ENCODE measurements at places on chromosomes 13 and 19. TPM values are rescaled to one million over a fixed set of nuclear protein-coding genes. Genes with fewer than 3 reads are reported as not detected.
A peak's percentile ranks its signal among the peaks of the same experiment; 100 is the strongest.

Gene ATP4A
- not detected for total RNA-seq

Gene PTGER1
- total RNA-seq: not detected

Gene DPF1
- total RNA-seq: not detected

Gene ZNF331
- 58.3 TPM for total RNA-seq

Gene GPR12
- not detected for total RNA-seq

Gene CILP2
- 0.09 TPM for total RNA-seq

Gene ONECUT3
- total RNA-seq: not detected

Gene NPAS1
- total RNA-seq: 0.64 TPM

Gene C5AR1
- 4.6 TPM for total RNA-seq

Gene FPR1
- total RNA-seq: not detected

Gene RHPN2
- total RNA-seq: 0.14 TPM

Gene GNG7
- total RNA-seq: 4.2 TPM

Gene DZIP1
- not detected for total RNA-seq

Gene DCLK1
- total RNA-seq: not detected

Gene DKKL1
- total RNA-seq: not detected

DNA sequence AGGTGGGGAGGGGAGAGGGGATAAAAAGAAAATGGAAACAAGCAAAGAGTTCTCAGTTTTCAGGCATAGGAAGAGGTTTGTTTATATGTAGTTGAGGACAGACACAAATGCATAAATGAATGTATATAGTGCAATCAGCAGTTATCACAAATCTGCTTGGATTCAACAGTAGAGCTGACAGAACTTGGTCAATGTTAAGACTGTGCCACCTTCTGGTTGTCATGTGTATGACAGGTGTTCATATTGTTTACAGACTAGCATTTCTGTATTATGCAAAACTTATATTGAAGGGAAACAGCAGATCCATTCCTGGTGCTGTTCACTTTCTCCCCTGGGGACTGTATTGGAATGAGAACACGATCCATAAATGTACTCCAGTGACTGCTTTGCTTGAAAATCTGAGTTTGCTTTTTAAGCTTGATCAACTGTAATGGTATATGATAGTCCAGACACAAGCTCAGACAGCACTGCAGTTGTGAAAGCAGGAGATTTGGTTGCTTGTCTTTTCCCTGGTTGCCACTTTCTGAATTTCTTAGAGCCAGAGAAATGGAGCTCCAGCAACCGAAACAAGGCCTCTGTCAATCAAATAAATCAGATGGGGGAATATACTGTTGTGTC is 319.5 kb upstream of the OBI1 start:
- no peak overlapping the region for H3K4me3 ChIP-seq
- H3K27ac ChIP-seq: no peak overlapping the region
- DNase-seq: no peak
- no peaks in the 10 kb centered on the region for H3K36me3 ChIP-seq

- peak overlapping the region; percentile 59 for H3K27ac ChIP-seq
- H3K4me1 ChIP-seq: peaks cover 35% of the 10 kb centered on the region
- no peak overlapping the region for H3K4me3 ChIP-seq
- no peak for DNase-seq
- no peaks in the 10 kb centered on the region for H3K36me3 ChIP-seq
These were observed 16.9 kb upstream of the BTBD2 start for GRCh38 chr19:2032296-2032941.

DNA sequence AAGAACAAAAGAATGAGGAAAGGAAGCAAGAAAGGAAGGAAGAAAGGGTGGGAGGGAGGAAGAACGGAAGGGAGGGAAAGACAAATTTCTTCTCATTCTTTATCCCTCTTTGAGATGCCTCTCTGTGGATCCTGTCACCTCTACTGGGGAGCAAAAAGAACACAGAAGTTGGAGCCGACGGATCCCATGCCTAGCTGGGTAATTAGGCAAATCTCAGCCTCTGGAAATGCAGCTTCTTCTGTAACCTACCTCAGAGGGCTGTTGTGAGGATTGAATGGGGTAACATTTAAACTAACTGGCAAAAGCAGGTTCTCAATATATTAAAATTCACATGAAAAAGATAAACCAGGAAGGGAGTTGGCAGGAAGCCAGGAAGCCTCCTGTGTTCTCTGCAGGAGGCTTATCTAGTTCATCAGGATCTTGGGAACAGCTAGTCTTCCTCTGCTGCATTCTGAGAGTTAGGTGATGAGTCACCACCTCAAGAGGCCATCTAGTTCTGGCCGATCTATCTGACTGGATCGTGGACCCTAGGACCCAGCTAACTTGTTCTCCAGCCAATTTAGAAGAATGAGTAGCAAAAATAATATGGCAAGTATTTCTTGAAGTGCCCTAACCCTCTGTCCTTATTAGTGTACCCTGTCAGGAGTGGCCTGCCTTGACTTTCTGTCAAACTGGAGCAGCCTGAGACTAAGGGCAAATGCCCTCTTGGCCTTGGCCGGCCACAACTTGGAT is 15.2 kb upstream of the CPB2 start:
- no peak overlapping the region for H3K4me3 ChIP-seq
- H3K4me1 ChIP-seq: peaks cover 22% of the 10 kb centered on the region
- DNase-seq: no peak
- no peak overlapping the region for H3K27ac ChIP-seq

DNA sequence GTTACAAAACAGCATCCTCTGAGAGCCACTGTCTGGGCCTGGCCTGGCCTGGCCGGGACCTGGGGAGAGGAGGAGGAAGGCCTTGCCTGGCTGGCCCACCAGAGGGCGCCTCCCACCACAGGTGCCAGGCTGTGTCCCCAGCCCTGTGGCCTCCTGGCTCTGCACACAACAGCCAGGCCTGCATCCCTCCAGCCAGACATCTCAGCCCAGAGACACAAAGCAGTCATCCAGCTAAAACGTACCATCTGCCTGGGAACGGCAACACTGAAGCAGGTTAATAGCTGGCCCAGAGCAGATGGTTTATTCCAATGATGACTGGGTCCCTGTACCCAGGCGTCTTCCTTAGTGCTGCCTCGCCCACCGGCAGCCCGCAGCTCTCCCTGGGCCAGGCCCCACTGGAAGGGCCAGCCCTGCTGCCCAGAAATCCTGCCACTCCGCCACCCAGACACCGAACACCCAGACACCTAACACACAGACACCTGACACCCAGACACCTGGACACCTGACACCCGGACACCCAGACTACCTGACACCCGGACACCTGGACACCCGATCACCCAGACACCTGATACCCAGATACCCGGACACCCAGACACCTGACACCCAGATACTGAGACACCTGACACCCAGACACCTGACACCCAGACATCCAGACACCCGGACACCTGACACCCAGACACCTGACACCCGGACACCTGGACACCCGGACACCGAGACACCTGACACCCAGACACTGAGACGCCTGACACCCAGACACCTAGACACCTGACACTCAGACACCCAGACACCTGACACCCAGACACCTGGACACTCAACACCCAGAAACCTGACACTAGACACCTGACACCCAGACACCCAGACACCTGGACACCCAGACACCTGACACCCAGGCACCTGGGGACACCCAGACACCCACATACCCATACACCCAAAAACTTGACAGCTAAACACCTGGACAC is 20.1 kb downstream of the C19orf12 start:
- H3K4me1 ChIP-seq: peaks cover 12% of the 10 kb centered on the region
- no peak overlapping the region for H3K4me3 ChIP-seq
- H3K27me3 ChIP-seq: no peaks in the 10 kb centered on the region
- H3K36me3 ChIP-seq: no peaks in the 10 kb centered on the region

DNA sequence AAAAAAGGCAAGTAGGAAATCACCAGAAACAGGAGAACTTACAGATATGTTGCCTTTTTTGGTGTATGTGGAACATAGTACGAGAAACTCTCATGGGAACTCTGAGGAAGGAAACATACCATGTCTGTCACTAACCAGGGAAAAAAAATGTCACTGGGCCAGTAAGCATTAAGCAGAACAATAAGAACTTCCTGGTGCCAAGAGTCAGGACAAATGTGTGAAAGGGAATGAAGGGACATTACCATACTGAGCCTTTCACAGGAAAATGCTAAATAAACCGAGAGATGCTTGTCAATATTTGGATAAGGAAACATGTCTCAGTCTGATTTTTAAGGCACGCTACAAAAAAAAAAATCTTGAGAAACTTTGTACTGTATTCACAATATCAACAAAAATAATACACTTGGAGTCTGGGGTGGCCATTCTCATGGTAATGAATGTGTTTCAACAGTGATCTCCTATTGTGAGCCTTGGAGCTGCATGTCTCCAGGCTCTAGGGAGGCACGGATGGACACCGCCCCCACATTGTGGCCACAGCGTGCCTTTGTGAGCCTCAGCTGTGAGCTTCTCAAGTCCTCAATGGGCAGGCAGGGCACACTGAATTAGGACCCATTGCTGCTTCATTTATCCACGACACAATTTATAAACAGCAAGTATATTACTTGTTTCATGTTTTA is 113.0 kb upstream of the ARGLU1 start:
- no peaks in the 10 kb centered on the region for H3K4me1 ChIP-seq
- H3K4me3 ChIP-seq: no peak overlapping the region
- H3K36me3 ChIP-seq: no peaks in the 10 kb centered on the region
- H3K27ac ChIP-seq: no peak overlapping the region

DNA sequence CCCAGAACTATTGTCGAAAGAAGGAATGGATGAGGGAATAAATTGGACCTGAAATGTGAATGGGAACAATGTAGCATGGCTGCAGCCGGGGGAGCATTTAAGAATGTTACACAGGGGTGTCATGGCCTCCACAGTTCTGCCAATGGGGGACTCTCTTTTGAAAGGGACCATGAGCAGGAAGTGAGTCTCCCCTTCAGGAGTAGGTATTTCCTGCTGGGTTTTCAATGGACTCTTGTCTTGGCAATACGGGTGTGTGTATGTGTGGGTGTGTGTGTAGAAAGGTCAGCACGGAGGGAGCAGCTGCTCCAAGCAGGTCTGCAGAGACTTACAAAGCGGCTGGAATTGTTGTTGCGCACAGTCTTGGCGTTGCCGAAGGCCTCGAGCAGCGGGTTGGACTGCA is 24.4 kb downstream of the MYO1F start:
- no peak for DNase-seq
- no peaks in the 10 kb centered on the region for H3K27me3 ChIP-seq
- H3K27ac ChIP-seq: no peak overlapping the region
- peaks cover 7% of the 10 kb centered on the region for H3K4me1 ChIP-seq
- H3K36me3 ChIP-seq: peaks cover 38% of the 10 kb centered on the region

DNA sequence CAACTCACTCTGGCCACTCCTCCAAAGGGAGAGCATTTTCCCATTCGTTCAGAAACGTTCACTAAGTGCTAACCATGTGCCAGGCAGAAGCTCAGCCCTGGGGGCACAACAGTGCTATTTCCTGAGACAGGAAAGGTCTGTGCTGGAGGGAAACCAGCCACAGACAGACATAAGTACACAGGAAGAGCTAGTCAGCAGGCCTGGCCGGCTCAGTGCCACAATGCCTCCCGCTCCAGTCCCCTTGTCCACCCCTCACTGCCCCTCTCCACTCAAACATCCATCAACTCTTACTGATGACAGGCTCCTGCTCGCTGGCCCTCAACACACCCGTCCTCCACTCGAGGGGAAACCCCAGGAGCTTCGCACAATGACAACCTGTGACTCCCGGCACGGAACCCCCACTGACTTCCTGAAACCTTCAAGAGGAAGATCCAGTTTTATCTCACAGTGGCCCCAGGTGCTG is 11.3 kb upstream of the PLA2G4C start:
- H3K4me1 ChIP-seq: no peaks in the 10 kb centered on the region
- no peak overlapping the region for H3K4me3 ChIP-seq
- peaks cover 11% of the 10 kb centered on the region for H3K36me3 ChIP-seq

DNA sequence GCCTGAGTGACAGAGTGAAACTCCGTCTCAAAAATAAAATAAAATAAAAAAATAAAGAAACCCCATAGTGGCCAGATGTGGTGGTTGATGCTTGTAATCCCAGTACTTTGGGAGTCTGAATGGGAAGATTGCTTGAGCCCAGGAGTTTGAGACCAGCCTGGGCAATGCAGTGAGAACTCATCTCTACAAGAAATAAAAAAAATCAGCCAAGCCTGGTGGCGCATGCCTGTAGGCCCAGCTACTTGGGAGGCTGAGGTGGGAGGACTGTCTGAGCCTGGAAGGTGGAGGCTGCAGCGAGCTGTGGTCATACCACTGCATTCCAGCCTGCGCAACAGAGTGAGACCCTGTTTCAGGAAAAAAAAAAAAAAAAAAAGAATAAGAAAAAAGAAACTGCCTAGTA is 53.8 kb downstream of the ZNF627 start:
- DNase-seq: no peak
- H3K36me3 ChIP-seq: no peaks in the 10 kb centered on the region
- H3K27ac ChIP-seq: no peak overlapping the region
- no peak overlapping the region for H3K4me3 ChIP-seq

GRCh38 chr19:6516659-6517291 is 14.1 kb upstream of the TNFSF9 start:
- H3K4me3 ChIP-seq: peak overlapping the region; percentile 30
- H3K4me1 ChIP-seq: peaks cover 27% of the 10 kb centered on the region
- no peaks in the 10 kb centered on the region for H3K27me3 ChIP-seq
- H3K36me3 ChIP-seq: no peaks in the 10 kb centered on the region
- DNase-seq: peak; percentile 85

- peak; percentile 40 for DNase-seq
- H3K4me3 ChIP-seq: no peak overlapping the region
- no peaks in the 10 kb centered on the region for H3K27me3 ChIP-seq
- no peak overlapping the region for H3K27ac ChIP-seq
- no peaks in the 10 kb centered on the region for H3K36me3 ChIP-seq
These were observed 61.8 kb downstream of the AKAP11 start for GRCh38 chr13:42333613-42334328.

GRCh38 chr13:77353995-77354394 is 27.1 kb upstream of the MYCBP2 start:
- no peaks in the 10 kb centered on the region for H3K27me3 ChIP-seq
- no peak for DNase-seq
- peaks cover 11% of the 10 kb centered on the region for H3K4me1 ChIP-seq
- H3K27ac ChIP-seq: no peak overlapping the region

DNA sequence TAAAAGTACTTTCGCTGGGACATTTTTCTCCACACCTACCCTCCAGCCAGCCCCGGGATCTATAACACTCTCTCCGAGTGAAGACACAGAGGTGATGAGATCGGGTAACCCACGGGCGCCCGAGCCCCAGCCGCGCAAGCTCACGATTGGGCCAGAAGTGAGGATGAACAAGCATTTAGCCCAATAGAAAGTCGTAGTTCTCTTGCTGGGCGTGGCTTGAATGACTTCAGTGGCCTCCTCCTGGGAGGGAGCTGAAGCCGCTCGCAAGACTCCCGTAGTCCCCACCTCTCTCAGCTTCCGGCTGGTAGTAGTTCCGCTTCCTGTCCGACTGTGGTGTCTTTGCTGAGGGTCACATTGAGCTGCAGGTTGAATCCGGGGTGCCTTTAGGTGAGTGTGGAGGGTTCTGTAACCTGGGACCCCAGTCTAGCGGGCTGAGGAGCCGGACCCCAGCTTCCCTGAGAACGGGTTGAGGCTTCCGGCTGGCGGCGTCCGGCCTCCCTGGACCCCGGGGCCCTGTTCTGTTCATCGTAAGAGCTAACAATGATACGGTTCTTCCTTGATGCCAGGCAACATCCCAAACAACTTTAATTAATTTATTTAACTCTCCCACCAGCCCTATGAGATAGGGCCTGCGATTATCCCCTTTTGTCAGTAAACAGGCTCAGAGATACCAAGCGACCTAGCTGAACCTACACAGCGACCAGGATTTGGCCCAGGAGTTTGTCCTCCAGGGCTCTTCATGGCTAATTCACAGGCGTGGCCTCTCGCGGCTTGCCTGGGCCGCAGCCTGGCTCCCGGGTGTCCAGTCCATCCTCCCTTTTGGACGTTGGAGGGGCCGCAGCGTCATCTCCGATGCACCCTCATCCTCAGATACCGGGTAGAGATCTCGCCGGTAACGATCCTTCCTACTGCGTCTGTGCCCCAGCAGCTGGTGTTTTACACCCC is at the start of gene COX6B1:
COX6B1 (plus strand) TSS at position 307 of the 945 bp plus-strand sequence. CDS start 2,921 bp downstream, outside the sequence.
- H3K4me3 ChIP-seq: peak within 1 kb of the TSS; percentile 72
- no peaks in the 10 kb centered on the region for H3K36me3 ChIP-seq
- H3K27me3 ChIP-seq: no peaks in the 10 kb centered on the region
- H3K27ac ChIP-seq: peak within 1 kb of the TSS; percentile 86
- H3K4me1 ChIP-seq: peaks cover 41% of the 10 kb centered on the region
- peak; percentile 94 for DNase-seq
